HEK293T (cell line): ENCODE measurements at places on chromosomes 6 and 20.

GRCh38 chr6:126337323-126337722, 2.6 kb upstream of the CENPW start:
- no peak for DNase-seq

DNA sequence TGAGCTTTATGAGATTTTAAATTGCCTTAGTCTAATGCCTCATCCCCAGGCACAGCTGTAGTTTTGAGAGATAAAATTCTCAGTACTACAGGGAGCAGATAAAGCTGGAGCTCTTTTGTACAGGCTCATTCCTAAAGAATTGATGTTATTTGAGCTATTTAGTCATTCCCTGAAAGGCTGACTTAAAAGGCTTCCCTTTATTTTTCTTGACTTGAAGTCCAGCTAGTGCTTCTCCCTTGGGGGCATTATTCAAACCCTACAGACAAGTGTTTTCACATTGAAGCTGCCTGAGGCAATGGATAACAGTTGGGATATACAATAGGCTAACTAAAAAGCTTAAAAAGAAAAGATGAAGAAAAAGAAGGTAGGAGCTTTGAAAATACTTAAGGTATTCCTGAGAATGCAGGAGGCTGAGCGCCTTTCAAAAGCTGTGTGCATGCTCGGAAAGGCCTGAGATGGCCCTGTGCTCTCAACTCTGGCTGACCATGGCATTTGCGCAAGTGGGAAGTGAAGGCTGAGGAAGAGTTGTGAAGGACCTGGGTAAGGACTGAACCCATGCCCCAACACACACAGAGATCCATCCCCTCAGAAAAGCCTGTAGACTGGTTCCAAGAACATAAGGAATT, 315.1 kb downstream of the SMOC2 start:
- no peak for DNase-seq

DNA sequence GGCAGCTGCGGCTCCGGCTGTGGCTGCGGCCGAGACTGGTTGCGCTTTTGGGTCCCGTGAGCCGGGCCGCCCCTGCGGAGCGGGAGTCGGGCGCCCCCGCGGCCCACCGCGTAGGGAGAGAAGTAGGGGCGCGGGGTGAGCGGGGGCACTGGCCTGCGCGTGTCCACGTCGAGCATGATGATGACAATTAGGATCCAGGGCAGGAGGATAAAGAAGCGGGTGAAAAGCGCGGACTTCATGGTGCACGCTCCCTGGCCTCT, 739 bp downstream of the B3GAT2 start:
- no peak for DNase-seq

GRCh38 chr20:48193627-48194425, 408.5 kb upstream of the SULF2 start:
- no peak for DNase-seq

GRCh38 chr6:43977404-43978111, 149.7 kb downstream of the MRPL14 start:
- no peak for DNase-seq

- no peak for DNase-seq
Measured at GRCh38 chr6:137416376-137417109, 77.7 kb downstream of the OLIG3 start.

GRCh38 chr20:24816907-24817306, 132.2 kb upstream of the CST7 start:
- DNase-seq = no peak

GRCh38 chr6:151172751-151173150, 67.0 kb upstream of the AKAP12 start:
- no peak for DNase-seq

- DNase-seq = no peak
Measured at GRCh38 chr20:36493801-36494114, 47.6 kb upstream of the MYL9 start.

DNA sequence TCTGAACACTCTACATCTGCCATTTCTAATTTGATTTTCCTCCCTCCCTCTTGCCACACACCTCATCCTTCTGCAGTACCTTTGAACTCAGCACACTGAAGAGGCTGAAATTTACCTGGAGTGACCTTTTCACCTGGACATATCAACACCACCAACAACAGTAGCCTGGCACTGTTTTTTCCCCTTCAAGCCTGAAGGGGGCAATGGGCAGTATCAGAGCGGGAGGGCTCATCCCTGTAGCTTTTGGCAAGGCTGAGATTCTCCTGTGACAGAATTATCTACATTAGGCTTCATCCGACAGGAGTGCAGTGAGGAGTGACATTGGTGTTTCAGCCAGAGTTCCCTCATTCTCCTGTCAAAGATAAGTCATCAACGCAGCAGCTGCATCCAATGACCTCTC, 312.8 kb upstream of the SPTLC3 start:
- no peak for DNase-seq
